ENCODE measurements at places on chromosomes 4 and X. TPM values are rescaled to one million over a fixed set of nuclear protein-coding genes. Genes with fewer than 3 reads are reported as not detected.

The ANOS1 gene
- 27.7 TPM for polyA plus RNA-seq

The H2BW1 gene
- not detected for polyA plus RNA-seq

DNA sequence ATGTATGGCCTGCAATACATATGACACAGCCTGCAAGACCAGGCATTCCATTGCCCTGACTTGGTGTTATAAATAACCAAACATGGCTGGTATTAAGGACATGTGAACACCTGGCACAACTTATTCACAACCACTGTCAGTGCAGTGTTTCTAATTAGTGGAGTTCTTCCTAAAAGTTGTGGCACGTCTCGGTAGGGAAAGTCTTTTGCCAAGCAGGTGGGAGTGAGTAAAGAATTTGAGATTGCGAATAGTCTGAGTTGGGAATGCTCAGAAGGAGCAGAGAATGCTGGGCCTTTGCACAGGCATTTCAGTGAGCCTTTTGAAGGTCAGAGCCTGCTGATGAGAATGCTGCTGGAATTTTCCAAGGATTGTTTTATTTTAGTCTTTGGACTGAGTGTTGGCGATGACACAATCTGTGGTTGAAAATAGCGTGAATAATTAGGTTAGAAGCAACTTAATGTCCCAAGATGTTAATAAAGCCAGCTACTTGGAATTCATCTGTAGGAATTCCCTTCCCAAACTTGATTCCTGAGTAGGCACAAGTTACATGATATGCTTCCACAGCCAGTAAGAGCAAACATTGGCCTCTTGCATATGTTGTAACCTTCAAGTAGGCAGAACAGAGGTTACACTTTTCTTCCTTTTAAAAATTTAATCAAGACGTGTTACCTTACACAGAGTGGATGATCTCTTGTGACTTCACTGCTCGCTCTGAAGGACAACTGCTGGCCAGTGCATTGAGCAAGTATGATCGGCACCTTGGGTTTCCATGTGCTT lies 83.6 kb upstream of the PGRMC2 start:
- no peak for DNase-seq

DNA sequence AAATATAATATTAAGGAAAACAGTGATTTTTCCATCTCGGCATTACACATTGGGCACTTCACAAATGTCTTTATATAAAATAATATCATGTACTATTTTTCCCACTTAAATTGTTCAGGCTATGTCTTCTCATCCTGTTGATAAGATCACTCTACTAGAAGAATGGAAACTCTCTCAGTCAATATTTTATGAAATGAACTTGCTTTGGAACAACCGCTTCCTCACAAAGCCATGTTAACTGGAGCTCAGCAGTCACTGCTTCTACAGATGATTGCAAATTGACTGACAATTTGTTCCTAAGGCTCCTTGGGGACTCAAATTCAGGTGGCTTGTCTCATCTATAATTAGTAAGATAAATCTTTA lies 127.5 kb upstream of the CBR4 start:
- DNase-seq: no peak

DNA sequence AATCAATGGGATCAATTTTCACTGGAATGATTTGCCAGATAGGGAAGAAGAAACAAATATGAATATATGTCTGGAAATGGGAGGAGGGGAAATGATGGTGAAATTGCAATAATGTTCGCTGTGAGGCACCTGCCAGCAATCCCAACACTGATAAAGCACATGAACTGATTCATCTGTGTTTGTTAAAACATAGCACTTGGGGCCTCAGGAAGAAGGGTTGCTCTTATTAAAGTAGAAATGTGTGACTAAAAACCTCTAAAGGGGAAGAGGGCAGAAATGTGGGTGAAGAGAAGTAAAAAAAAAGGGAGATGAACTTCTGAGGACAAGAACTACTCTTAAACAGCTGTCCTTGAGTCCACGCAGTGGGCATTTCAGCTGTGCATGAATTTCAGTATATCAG lies 101.4 kb downstream of the C4orf51 start:
- DNase-seq: no peak

GRCh38 chrX:98357146-98357545 lies 1473.4 kb downstream of the RPA4 start:
- no peak for DNase-seq

GRCh38 chr4:70364002-70364401 lies 3.4 kb downstream of the SMR3A start:
- DNase-seq: no peak

DNA sequence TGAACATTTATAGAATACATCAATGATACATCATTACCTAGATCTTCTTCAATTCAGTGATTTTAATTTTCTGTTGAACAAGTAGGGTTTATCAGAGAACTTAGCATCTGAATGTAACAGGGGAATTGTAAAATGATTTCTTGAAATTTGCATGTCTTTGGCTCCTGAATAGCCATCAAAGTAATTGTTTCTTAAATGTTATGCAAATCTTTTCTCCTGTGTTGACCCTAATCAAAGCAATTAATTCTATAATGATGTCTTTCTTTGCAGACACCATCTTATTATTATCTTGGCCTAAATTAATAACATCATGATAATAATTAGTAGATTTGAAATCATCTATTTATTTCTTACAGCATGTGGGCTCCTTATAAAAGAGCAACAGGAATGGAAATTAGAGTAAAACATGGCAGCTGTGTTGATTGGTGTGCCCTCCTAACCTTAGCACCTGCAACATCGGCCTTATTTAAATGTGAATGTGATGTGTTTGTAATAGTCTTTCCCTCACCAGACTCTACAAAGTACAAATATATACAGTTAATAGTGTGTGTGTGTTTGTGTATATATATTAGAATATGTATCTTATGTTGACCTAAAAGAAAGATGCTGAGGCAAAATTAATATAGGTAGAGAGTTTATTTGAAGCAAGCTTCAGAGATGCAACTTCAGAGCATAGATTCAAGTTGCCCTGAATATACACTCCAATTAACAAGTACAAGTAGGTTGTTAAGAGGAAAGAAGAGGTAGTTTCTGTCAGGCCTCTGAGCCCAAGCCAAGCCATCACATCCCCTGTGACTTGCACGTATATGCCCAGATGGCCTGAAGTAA lies 328.0 kb upstream of the TECRL start:
- no peak for DNase-seq

Data from forelimb muscle (tissue), 1 donor.